ENCODE measurements at places on chromosomes 2 and 18.

GRCh38 chr2:23502096-23502495 lies 117.1 kb downstream of the KLHL29 start:
- DNase-seq: no peak

DNA sequence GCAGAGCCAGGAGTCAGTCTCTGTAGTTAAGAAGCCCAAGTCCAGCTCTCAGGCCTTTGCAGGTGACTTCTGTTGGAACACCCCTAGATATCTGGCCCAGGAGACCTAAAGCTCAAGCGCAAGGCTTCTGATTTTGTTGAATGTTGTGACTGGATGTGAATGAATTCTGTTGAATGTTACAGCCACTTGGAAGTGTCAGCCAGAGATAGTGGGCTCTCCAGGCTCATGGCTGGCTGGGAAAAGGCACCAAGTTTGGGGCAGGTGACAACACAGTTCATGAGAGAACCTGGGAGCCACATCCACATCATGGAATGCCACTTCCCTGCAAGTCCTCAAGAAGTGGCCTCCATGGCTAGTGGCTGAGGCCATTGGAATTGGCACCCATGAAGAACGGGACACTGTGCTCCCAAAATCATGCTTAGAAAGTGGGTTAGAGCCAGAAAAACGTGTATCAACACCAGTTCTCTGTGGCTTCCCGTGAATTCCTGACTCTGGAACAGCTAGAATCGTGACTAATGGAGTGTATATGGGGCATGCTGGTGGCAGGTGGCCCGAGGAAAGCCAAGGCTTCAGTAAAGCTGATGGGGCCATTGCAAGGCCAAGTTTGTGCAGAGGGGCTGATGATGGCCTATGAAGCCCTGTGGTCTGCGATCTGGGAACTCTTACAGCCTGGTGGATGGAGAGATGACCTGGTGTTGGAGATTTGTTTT lies 30.2 kb downstream of the EDAR start:
- DNase-seq: no peak

- DNase-seq: no peak
These were observed 75.9 kb downstream of the TMEM182 start for GRCh38 chr2:102837626-102838198.

- DNase-seq: no peak
These were observed 108.8 kb downstream of the SPOPL start for GRCh38 chr2:138610201-138610953.
